Mesenchymal stem cell (in vitro differentiated cells and primary cell): ENCODE measurements at places on chromosomes 3 and 15.
A peak's percentile ranks its signal among the peaks of the same experiment; 100 is the strongest.

DNA sequence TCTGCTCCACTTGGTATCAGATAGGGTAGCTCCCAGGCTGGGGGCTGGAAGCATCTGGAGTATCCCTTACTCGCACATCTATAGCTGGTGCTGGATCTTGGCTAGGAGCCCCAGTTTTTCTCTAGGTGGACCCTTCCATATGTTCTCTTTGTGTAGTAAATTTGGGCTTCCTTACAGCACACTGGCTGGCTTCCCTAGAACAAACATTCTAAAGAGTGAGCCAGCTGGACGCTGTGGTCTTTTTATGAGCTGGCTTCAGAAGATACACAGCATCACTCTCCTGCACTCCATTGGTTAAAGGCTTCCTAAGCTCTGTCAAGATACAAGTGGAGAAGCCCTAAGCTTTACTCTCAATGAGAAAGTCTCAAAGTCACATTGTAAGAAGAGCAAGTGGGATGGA lies 322.1 kb downstream of the WDR72 start:
- DNase-seq = no peak

- DNase-seq = no peak
Measured at GRCh38 chr15:56984681-56985481, 66.4 kb downstream of the TCF12 start.

GRCh38 chr3:178505832-178506231 lies 30.4 kb upstream of the KCNMB2 start:
- no peak for DNase-seq

GRCh38 chr3:101151286-101151913 lies 158.2 kb upstream of the ABI3BP start:
- no peak for DNase-seq

DNA sequence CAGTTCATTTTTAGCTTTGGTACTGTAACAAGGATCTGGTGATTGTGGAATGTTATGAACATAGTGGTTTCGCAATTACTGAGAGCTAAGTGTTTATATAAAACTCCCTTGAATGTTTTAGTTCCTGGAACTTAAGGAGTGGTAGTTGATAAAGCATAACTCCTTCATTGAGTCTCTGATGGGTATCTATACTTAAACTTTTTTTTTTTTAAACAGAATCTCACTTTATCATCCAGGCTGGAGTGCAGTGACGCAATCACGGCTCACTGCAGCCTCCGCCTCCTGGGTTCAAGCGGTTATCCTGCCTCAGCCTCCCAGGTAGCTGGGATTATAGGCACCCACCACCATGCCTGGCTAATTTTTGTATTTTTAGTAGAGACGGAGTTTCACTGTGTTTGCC lies 11.3 kb downstream of the PRKCI start:
- peak; percentile 85 for DNase-seq

DNA sequence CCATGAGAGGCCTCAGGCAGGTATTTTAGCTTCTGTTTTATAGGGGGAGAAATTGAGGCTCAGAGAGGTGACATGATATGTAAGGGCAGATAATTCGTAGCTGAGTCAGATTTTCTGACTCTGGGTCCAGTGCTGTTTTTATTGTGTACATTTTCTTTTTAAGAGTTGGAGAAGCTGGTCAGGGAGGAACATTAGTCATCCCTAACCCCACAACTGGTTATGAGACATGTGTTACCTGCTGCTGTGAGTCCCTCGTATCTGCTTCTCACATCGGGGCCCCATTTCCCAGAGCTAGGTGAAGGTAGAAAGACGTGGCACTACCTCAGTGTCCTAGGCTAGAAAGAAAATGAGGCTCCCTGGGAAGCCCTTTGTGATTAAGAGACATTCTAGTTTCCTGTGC lies 28.6 kb downstream of the GALNT15 start:
- peak; percentile 10 for DNase-seq

- peak; percentile 18 for DNase-seq
Measured at GRCh38 chr15:31304751-31305365, 21.8 kb upstream of the KLF13 start.

DNA sequence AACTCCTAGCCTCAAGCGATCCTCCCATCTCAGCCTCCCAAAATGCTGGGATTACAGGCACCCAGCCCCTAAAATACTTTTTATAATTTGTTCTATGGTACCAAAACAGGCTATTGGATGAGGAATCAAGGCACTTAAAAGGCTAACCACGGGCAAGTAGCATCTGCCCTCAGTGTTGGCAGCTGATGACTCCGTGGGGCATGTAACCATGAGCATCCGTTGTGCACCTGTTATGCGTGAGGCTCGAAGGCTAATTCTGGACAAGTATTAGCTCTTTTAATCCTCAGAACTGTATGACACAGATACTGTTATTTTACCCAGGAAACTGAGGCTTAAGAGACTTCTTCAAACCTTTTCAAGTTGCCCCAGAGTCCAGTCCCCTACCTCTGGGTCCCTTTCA lies 10.2 kb downstream of the WDR73 start:
- DNase-seq = no peak

- peak; percentile 30 for DNase-seq
Measured at GRCh38 chr3:17195192-17195611, 310.4 kb downstream of the PLCL2 start.

DNA sequence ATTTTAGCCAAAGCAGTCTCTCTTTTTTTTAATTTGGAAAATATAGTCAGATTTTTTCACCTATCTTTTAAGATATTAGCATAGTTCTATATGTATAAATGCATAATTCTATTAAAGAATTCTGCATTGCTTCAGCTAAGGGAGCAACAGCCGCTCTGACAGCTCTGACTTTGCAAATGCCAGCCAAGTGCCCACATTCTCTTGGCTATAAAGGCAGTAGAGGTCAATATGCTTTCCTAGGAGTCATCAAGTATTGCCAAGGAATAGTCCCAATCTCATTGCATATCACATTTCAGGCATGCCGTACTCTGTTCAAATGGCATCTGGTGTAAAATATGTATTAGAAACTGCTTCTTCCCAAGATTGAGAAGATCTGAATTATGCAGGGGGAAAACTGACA lies 161.4 kb downstream of the RPLP1 start:
- no peak for DNase-seq

DNA sequence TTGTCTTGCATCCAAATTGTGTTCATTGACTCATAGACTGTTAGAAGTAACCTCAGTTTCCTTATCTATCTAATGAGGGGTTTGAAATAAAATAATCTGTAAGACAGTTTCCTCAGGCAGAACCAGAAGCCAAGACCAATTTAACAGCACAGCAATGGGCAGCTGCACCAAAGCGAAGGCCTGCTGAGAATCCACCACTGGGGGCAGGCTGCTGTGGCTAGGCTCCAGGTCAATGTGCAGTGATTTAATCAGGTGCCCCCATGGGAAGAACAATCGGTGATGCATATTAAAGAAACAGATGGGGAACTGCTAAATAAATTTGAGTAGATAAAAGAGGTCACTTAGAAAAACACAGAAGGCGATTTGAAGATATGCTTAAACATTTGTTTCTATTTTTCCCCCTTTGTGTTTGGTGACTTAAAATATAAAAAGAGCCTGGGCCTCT lies 28.0 kb upstream of the TMOD3 start:
- DNase-seq = peak; percentile 22

DNA sequence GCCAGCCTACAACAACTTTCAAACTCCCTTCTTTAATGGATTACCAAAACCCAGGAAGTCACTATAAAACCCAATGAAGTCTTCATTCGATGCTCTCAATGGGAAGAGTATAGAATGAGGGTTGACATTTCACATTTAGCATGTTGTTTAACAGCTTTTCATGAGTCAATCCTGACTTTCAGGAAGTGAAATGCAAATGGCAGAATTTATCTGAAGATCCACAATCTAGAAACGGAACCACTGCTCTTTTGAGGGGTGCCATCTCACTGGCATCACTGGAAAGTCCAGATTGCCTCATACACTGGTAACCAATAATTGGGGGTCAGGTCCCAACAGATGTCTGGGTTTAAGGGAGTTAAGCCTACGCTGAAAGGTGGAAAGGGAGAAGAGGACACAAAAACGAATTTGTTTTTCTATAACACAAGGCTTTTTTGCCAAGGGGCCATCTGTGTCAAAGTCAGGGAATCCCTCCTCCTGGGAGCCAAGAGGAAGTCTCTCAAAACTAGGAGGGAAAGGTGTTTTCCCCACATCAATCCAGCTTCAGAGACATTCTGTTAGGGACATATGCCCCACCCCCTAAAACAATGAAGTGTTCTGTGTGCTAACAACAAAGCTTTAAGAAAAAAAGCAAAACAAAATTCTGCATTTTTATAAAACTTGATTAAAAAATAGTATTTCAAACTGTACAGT lies 12.0 kb upstream of the ATP1B3 start:
- no peak for DNase-seq

GRCh38 chr3:102233881-102234280 lies 200.9 kb upstream of the ZPLD1 start:
- DNase-seq = no peak

- no peak for DNase-seq
Measured at GRCh38 chr3:112973325-112974177, 1.4 kb downstream of the CD200R1 start.

DNA sequence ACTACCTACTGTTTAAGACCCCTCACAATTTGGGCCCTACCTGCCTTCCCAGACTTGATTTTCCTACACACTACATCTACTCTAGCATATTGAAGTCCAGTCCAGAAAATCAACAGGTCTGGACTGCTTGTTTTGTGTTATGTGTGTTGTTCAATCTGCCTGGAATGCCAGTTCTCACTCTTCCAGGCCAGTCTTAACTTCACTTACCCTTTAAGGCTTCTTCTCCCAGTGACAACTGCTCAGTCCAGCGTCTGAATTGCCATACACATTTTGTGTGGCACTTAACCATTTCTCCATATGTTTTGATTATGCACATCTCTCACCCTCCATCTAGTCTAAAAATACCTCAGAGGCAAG lies 1.1 kb downstream of the TICRR start:
- DNase-seq = no peak

DNA sequence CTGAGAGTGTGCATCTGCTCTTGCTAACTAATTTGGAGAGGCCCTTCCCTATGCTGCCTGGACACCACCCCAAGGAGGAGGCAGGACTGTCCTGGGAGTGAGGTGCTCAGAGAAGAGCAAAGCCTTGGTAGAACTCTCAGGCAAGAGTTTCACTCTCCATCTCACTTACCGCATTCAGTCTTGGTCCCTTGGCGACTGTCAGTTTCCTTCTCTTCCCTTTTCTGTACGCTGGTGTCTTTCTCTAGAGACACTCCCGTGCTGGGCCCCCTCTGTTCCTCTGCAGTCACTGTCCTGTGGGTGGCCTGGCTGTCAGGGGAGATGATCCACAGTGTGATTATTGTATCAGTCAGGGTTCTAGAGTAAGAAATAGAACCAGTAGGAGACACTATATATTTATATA lies 44.0 kb downstream of the IDH2 start:
- DNase-seq = no peak

GRCh38 chr3:69425249-69425648 lies 39.4 kb upstream of the FRMD4B start:
- peak; percentile 36 for DNase-seq

GRCh38 chr3:187012609-187013051 lies 82.3 kb downstream of the ST6GAL1 start:
- peak; percentile 14 for DNase-seq

GRCh38 chr3:66593978-66594377 lies 93.2 kb upstream of the LRIG1 start:
- peak; percentile 82 for DNase-seq

DNA sequence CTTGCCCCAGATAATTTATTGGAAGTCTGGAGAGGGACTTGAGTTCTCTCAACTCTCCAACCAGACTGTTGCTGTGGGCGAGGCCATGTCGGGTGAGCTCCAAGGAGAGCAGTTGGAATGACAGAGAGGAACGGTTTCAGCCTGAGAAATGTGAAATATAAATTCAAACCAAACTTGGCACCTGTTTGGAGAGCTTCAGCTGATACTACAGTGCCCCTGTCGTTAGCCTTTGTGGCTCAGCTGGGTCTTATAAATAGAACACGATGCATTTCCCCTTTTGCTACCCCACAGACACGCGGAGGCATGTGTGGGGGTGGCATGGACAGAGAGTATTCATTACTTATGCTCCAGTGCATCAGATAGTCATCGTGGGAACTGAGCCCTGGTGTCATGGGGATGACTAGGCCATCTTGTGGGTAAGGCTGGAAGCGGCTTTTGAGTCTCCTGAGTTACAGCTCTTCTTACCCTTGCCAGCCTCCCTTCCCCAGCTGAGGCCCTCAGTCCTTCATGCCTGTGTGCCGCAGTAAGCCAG lies 15.6 kb downstream of the SMAD3 start:
- DNase-seq = peak; percentile 86

- DNase-seq = no peak
Measured at GRCh38 chr3:70488816-70489215, 176.4 kb upstream of the MDFIC2 start.

DNA sequence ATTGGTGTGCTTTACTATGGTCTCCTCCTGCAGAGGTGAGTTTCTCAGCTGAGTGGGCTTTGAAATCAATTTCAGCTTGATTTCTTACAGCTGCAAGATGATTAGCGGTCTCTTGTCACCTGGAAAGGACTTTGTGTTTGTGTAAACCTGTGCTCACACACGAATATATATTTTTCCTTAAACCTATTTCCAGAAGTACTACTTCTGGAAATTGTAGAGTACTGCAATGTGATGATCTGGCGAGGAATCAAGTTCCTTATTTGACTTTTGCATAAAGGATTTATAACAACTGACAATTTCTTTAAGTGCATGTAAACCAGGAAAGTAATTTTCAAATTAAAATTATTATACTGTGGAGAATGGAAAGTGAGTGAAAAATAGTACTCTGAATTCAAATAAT lies 2.1 kb downstream of the MCTP2 start:
- DNase-seq = no peak

DNA sequence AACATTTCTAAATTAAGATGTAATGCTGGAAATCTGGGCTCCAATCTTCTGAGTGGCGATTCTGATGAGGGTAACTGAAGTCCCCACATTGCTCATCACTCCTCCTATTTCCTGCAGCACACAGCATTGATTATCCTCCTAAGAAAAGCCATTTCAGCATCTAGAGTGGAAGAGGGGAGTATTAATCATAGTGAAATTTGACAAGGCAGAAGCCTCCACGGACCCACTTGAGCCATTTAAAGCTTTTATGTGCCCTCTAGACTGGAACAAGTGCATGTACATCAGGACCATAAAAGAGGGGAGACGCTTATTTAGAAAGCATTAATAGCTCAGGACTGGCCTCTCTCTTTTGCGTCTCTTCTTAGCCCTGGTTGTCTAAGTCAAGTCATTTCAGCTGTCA lies 25.8 kb downstream of the AQP9 start:
- DNase-seq = no peak

- no peak for DNase-seq
Measured at GRCh38 chr3:126111126-126111551, 27.2 kb upstream of the SLC41A3 start.
